ENCODE measurements at places on chromosomes 1 and 21. TPM values are rescaled to one million over a fixed set of nuclear protein-coding genes. Genes with fewer than 3 reads are reported as not detected.

The LRRC8B gene
- 1.7 TPM for total RNA-seq

The PCP4 gene
- total RNA-seq = not detected

The SRRM1 gene
- 42.7 TPM for total RNA-seq

The RBM15 gene
- total RNA-seq = 62.0 TPM

Measured in A375 (cell line).